ENCODE measurements at places on chromosomes 16 and 17. TPM values are rescaled to one million over a fixed set of nuclear protein-coding genes. Genes with fewer than 3 reads are reported as not detected.
A peak's percentile ranks its signal among the peaks of the same experiment; 100 is the strongest.

GRCh38 chr17:66654106-66654740 is 180.7 kb upstream of the CACNG5 start:
- peak; percentile 64 for DNase-seq
- H3K36me3 ChIP-seq, result no peaks in the 10 kb centered on the region
- no peak overlapping the region for H3K27ac ChIP-seq
- H3K4me1 ChIP-seq, result peaks cover 3% of the 10 kb centered on the region
- no peak overlapping the region for H3K4me3 ChIP-seq

DNA sequence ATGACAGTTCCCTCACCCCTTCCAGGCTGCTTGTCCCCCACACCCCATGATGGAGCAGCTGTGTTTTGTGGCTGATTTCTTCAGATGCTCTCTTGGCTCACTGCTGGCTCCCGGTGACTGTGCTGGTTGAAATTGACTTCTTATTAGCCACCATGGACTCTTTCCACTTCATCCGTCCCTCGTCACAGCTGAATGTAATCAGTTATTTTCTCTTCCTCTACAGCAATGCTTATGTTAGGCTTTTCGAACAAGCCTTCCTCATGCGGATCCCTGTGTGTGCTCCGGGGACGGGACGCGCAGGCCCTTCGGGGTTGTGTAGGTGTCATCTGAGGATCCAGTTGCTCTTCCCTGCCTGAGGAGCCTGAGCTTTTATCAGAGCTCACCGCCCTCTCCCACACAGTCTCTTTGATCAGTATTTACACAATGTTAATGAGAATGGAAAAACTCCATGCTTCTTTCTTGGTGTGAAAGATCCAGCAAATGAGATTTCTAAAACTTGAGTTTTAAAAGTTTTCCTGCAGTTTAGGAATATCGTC is 87.5 kb downstream of the RPTOR start:
- no peak for DNase-seq
- H3K27ac ChIP-seq, result no peak overlapping the region
- no peaks in the 10 kb centered on the region for H3K27me3 ChIP-seq
- H3K4me3 ChIP-seq, result no peak overlapping the region

DNA sequence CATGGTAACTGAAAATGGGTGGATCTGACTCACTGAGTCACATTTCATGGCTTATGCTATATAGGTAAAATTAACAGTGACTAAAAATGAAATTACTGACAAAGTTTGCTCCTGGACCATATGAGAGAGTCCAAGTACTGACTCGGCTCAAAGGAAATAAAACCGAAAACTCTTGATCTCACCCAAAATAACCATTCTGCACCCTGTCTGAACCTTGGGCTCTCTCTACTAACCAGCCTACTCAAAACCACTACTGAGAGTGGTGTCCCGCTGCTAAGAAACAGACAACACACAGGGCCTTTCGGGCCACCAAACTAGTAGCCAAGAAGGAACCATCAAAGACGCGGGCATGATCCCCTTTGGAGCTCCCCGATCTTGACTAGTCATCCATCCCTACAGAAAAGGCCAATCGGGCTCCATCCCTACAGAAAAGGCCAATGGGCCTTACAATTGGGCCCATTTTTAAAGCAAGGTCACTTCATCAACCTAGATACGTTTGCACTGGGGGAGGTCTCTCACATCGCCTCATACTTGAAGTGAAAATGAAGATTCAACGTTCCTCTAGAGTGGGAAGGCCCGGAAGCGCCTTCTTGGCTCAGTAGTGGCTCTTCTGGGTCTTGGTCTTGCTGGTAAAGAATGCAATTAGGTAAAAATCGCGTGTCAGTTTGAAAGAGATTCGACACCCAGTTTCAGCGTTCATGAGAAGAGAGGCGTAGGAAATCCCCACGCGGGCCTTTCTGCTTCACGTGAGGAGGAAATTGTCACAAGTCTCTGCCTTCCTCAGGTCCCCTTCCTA is 720 bp upstream of the ZPBP2 start:
- H3K27ac ChIP-seq, result no peak overlapping the region
- H3K27me3 ChIP-seq, result peaks cover 72% of the 10 kb centered on the region
- H3K36me3 ChIP-seq, result no peaks in the 10 kb centered on the region
- no peak overlapping the region for H3K4me3 ChIP-seq

DNA sequence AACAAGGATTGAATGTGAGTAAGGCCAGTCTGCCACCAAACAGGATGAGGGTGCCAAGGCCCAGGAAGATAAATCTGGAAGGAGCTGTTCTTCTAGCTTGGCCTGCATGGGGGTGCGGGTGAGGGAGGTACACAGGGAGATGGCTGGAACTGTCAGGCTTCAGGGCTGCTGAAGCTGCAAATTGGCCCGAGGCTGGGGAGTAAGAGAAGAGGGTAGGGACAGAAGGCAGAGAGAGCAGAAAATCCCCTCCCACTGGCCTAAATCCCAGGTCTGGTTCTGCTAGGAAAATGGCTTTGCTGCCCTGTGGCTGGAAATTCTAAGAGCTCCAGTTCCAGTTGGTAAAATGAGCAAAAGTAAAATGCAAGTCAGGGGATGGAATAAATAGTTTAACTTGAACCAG is 87.9 kb downstream of the CCDC182 start:
- no peak overlapping the region for H3K4me3 ChIP-seq
- H3K27ac ChIP-seq, result no peak overlapping the region
- H3K27me3 ChIP-seq, result no peaks in the 10 kb centered on the region
- DNase-seq, result no peak
- no peaks in the 10 kb centered on the region for H3K36me3 ChIP-seq

Gene KRT27
- not detected for total RNA-seq

DNA sequence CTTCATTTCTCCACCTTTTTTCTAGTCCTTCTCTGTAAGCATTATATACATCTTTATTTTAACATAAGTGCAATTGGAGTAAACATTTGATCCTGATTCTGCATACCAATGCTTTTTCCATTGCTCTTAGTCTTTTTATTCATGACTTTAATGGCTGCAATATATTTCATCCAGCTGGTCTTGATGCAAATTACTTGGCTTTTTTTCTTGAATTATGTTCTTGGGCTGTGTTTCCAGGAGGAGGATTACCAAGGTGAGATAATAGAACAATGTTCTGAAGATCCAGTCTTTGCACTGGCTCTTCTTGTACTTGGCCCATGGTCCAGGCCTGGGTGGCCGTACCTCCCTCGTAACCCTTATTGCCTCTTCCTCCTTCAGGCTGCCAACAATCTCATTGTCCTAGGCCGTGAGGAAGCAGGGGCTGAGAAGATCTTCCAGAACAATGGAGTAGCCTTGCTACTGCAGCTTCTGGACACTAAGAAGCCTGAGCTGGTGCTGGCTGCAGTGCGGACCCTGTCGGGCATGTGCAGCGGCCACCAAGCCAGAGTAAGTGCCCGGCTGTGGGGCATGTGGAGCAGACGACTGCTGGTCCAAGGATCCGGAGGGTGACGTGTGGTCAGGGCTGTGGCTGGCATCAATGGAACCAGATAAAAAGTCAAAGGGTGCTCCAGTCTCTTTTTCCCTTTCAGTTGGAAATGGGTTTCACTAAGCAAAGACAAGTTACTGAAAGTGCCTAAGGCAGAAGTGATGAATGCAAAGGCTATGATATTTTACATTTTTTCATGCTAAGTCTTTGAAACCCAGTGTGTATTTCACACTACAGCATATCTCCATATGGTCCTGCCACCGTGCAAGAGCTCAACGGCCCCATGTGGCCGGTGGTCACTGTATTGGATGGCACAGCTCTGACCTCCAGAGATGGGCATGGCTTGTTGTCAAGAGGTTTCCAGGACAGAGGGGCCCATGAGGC is 6.9 kb downstream of the UNC45B start:
- no peaks in the 10 kb centered on the region for H3K36me3 ChIP-seq
- no peak for DNase-seq
- H3K27me3 ChIP-seq, result peaks cover 4% of the 10 kb centered on the region
- H3K27ac ChIP-seq, result no peak overlapping the region
- no peak overlapping the region for H3K4me3 ChIP-seq
- no peaks in the 10 kb centered on the region for H3K4me1 ChIP-seq

Gene GNG13
- not detected for total RNA-seq

All from endothelial cell of umbilical vein (primary cell).